ENCODE measurements at places on chromosomes 5 and 9.

- DNase-seq = peak; percentile 35
Measured at GRCh38 chr5:39231705-39232525, 12.6 kb upstream of the FYB1 start.

DNA sequence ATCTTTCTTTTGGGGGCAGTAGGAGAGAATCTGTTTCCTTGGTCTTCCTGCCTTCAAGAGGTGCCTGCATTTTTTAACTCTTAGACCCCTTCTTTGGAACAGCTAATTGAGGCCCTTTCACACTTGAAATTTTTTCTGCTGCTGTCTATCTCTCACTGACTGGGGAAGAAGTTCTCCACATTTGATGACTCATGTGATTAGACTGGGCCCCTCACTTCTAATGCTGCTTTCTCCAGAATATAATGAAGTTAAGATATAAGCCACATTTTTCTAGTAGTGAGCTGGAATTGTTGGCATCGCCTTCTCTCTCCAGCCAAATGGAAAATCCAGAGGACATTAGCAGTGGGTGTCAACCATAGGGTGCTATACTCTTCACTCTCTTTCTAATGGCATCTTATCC lies 12.4 kb downstream of the ZNF474 start:
- no peak for DNase-seq

DNA sequence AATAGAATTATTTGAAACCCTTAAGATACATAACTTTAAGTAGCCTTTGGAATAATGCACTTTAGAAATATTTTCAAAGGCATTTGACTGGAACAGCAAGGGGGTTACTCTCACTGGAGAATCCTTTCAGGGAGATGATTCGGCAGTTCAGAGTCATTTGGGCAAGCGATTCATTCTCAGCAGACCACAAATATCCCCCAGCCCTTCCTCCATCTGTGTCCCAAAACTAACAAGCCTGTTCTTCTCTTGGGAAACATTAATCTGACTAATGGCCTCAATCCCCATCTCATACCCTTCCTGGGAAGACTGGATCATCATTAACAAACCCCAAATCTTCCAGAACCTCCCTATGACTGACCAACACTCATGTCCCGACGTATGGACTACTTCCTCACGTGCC lies 65.8 kb upstream of the S1PR3 start:
- DNase-seq = no peak

DNA sequence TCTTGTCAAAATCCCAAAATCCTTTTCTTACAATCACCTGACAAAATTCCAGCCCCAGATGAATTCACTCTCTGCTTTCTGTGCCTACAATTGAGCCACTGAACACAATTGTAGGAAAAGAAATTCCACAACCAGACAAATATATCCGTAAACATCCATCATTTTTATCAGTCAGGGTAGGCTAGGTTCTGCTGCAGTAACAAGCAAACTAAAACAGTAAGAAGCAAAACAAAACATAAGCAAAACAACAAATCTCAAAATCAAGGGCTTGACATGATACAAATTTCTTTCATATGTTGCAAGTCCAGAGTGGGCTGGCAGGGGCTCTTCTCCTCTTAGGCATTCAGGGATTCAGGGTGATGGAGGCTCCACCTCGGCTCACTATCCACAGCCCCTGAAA lies 114.2 kb upstream of the MAN2A1 start:
- DNase-seq = no peak

GRCh38 chr9:72315089-72315509 lies 49.9 kb downstream of the ZFAND5 start:
- no peak for DNase-seq

- no peak for DNase-seq
Measured at GRCh38 chr9:15155826-15156225, 151.2 kb downstream of the TTC39B start.

- DNase-seq = no peak
Measured at GRCh38 chr5:97383996-97384395, 200.9 kb upstream of the RIOK2 start.

DNA sequence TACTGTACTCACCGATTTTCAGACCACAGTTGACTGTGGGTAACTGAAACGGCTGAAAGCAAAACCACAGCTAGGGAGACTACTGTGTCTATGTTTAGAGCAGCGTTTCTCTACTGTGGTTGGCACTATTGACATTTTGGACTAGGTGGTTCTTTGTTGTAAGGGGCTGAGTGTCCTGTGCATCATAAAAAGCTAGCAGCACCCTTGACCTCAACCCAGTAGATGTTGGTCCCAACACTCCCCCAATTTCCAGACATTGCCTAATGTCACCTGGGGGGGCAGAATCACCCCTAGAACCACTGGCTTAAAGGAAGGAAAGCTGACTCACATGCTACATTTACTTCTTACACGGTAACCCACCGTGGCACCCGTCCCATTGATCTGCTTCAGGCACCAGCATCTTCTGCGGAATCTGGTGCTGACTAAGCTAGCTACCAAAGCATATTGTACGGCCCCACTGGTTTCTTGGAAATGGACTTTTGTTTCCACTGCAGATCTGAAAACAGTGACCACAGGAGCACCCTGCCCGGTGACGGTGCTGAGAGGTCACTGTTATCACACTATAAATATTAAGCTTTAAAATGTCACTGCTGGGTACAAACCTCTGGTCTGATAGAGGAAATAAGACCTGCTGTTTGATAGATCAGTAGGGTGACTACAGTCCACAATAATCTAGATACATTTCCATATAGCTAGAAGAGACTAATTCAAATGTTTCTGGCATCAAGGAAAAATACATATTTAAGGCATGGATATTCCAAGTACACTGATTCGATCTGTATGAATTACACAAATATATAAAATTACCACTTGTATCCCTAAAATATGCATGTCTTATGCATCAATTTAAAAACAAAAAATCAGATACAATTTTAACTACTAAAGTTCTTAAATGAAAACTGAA lies 151.4 kb downstream of the HSD17B3 start:
- no peak for DNase-seq

- DNase-seq = peak; percentile 27
Measured at GRCh38 chr9:121598965-121599871, 52.2 kb upstream of the DAB2IP start.

All from SW 1271 (cell line).